ENCODE measurements at places on chromosomes 13 and 19.

GRCh38 chr19:10593820-10594637 is 6.9 kb upstream of the AP1M2 start:
- DNase-seq: no peak

DNA sequence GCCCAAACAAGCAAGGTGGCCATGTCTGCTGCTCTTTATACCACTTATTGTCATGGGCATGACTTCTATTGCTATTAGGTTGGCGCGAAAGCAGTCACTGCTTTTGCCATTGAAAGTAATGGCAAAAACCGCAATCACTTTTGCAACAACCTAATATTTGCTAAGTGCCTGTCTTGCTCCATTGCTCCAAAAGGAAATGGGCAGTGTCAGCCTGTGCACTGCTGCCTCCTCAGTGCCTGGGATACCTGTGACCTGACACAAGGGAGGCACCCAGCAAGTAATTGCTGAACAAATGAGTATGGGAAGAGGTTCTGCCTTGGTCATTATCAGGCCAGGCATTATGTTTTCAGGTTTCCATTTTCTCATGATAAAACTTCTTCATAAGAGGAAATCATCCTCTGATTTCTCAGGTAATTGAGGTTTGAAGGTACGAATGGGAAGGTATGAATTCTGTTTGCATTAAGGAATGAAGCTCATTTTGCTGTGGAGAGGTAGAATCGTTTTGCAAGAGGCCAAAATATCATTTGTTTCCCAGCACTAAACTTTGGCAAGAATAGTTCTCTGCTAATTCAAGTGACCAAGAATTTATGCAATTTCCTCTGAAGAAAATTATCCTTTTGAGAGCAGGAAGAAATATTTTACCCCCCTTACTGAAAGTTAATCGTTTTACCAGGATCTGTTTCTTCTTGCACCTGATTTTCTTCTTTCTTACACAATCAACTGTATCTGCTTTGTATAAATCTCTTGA is 128.4 kb upstream of the SPRY2 start:
- no peak for DNase-seq

- DNase-seq: no peak
These were observed 254.2 kb downstream of the GPC5 start for GRCh38 chr13:91652404-91653301.

DNA sequence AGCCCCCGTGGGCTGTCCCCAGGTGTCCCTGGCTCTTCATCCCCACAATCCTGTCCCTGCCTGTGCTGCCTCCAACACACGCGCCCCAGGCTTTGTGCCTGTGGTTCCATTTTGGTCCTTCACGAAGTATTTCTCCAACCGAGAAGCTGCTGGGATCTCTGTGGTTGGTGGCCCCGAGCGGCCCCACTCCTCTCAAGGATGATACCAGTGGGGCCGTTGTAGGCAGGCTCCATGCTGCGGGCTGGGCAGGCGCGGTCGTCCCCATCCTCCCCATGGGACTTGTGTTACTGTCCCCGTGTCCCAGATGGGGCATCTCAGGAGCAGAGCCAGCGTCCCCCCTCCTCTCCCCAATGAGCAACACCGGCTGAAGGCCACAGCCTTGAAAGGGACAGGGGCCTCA is 3.7 kb upstream of the ZNF554 start:
- DNase-seq: no peak

DNA sequence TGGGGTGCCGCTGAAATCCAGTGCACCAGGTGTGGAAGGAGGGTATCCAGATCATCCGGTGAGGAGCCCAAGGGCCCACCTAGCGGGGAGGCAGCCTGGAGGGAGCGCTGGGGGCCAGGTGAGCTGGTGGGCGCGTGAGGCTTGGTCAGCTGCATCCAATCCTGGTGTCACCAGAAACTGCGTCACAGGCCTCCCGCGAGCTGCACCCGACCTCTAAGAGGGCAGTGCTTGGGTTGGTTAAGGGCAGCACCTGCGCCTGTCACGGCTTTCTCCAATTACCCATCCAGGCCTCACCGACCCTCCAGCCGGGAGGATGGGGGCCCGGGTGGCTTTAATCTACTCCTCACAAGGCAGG is 284 bp downstream of the RNF17 start:
- DNase-seq: no peak
